ENCODE measurements at places on chromosomes 3 and 15.

DNA sequence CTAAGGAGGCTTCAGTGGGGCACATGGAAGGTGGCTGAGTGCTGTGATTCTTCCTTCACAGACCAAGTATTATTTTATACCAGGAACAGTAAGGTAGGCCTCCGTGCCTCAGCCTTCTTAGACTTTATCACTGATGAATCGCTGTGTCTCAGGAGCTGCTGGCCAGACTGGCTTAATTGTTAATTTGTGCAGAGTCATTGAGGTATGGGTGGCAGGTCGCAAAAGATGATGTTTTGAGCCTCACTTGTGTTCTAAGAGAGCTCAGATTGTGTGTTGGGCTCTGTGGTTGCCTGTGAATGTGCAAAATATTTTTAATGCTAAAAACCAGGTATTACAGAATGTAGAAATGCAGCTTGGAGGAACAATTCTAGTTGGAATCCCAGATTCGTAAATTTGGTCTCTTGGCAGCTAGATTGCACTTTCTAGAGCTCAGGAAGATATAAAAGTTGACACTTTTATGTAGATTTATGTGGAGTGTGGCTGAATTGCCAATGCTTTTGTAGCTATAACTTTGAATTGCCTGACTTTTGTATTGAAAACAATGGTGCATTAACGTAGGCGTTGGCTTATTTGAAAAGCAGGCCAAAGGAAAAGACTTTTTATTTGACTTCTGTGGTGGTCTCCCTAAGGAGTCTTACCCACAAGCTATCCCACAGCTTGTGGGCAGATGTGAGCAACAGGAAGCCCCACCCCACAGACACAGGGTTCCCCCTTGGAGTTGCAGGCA is 53.4 kb downstream of the LARS2 start:
- no peak for DNase-seq

DNA sequence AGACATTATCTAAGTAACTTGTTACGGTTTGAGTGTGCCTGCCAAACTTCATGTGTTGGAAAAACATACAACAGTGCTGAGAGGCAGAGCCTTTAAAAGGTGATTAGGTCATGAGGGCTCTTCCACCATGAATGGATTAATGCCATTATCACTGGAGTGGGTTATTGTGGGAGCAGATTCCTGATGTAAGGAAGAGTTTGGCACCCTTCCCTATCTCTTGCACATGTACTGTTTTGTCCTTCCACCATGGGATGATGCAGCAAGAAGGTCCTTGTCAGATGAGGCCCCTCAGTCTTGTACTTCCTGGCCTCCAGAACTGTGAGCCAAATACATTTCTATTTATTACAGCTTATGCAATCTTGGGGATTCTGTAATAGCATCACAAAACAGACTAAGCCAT is 413.9 kb downstream of the EPHA3 start:
- DNase-seq, result no peak

GRCh38 chr15:27706300-27706699 is 392.8 kb downstream of the OCA2 start:
- no peak for DNase-seq

- DNase-seq, result no peak
Observed at GRCh38 chr3:49713336-49714105, 6.0 kb downstream of the AMIGO3 start.

GRCh38 chr3:153245661-153246060 is 83.6 kb downstream of the RAP2B start:
- DNase-seq, result no peak

GRCh38 chr15:88920186-88920891 is 7.2 kb upstream of the MFGE8 start:
- no peak for DNase-seq

GRCh38 chr3:142888481-142889211 is at the start of gene PCOLCE2:
TSS of gene PCOLCE2 (minus strand) at chr3:142889083. CDS start at chr3:142888896, 187 bp downstream.
- no peak for DNase-seq
